Hippocampal formation (tissue), 2 donors: ENCODE measurements at places on chromosomes 6 and 20.

DNA sequence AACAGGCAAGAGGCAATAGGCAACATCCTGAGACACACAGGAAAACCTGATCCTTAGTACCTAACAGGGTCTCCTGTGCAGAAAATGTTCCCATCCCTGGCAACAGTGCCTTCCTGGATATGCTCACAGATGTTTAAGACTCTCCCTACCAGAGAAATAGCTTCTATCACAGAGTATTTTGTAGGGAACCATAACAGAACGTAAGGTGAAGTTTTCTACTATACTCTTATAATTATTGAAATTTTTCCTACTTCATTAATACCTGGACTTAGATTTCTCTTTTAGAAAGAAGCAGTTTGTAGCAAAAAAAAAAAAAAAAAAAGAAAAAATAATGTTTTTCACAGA lies 33.5 kb upstream of the LGSN start:
- no peak for DNase-seq

DNA sequence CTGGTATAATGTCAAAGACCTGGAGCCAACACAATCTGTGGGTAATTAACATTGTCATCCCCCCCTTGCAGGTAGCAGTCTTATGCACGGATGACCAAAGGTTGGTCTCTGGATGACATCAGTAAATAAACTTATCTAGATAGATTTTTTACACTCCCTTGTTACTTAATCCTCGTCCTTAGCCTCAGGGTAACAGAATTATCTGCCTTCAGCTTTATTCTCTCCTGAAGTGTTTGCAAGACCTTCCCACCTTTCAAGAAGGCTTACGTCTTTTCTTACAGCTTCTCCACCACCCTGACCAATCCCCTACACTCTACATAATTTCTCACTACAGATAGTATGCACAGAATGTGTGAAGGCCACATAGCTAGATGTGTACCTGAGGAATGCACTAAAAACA lies 434.8 kb upstream of the HTR1E start:
- no peak for DNase-seq

GRCh38 chr6:25541228-25541627 lies 110.8 kb upstream of the SCGN start:
- no peak for DNase-seq

DNA sequence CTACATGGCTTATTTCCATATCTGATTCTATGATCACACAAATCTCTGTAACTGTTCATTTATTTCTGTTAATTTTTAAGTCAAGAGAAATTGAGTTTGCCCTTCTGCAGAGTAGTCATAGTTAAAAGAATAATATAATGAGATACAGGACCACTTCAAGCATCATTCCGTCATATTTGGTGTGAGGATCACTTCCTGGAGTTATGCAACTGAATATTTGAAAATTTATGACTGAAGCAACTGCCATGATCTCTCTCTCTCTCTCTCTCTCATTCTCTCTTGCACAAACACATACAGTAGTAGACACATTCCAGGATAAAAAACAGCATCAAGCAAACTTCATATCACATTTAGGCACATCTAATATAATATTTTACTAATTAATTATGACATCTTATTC lies 116.4 kb downstream of the COL9A1 start:
- no peak for DNase-seq

- DNase-seq = no peak
These were observed 947.4 kb upstream of the CITED2 start for GRCh38 chr6:140321891-140322290.
